Stimulated activated CD8-positive, alpha-beta memory T cell treated with anti-CD3 and anti-CD28 coated beads, Interleukin-15, amount 100 ng/mL, for 24 hours (primary cell): ENCODE measurements at places on chromosomes 6 and 20.

DNA sequence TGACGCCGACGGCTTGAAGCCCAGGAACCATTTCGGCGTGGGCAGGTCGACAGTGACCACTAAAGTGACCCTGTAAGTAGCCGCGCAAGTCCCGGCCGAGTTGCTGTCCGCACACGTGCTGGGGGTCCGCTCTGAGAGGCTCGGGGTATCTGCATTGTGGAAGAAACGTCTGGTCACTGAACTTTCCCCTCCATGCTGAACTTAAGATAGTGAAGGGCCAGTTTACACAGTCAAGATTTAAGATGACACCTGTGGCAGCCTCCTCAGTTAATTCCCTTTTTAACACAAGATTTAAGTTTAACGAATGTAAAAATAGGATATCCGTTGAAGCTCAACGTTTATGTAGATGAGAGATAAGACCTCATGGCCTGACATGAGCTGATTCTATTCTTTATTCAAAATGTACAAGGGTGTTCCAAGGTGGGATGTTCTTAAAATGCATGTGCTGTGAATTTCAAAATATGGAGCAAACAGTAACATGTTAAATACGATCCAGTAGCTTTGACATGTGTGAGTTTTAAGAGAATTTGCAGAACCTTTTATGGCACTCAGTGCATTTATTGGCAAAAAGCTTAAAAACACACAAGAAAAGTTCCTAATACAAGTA is 116.2 kb downstream of the RTN4IP1 start:
- DNase-seq: no peak

DNA sequence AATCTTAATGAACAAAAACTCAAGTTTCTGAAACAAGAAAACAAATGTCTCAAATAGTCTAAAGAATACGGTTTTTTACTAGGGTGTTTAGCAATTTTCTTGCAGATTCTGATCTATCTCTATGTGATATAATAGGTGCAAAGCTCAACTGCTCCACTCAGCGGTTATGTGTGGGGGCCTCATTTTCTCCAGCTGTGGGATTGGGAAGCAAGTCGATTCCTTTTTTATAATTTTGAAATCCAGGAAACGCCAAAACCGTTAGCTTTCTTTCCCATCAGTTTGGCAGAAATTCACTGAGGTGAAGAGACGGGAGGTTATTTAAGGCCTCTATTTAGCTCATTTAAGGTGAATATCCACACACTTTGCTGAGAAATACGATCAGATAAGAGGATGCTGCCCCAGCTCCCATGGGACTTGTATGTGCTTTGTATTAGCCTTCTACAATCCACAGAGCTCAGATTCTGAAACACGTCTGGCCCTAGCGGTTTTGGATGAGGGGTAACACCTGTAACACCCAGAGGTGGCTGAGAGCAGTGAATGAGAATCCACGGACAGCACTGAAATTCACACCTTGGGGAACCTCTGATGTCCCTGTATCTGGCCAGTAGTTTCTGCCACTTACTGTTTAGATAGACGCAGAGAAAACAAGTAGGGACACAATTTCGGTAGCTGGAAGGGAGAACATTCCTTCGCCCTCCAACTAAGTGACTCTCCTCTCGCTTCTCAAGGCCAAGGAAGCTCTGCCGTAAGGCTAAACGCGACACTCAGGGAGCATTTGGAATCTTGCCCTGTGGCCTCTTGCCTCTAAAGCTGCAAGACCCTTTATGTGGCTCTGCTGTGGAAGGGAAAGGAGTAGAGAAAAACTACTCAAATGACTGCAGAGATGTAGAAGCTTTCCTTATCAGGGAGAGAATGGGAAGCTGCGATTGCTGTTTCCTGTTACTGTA is 6.5 kb upstream of the BCAS4 start:
- no peak for DNase-seq

- DNase-seq: no peak
Observed at GRCh38 chr6:30876039-30876730, 8.1 kb upstream of the DDR1 start.

DNA sequence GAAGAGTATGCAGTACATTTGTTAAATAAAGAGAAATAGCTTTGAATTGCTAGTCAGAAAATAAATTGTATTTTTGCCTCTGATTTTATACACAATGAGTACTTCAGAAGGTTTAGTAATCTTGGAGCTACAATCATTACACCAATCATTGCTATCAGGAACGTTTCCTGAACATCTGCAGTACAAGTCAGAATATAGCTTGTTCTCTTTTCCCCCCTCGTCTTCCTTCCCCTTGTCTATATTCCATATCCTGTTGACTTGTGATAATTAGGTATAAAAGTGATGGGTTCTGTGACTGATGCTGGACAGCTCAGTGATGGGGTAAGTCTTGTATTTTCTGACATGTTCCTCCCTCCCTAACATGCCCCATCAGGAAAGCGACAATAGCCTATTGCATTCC is 94.0 kb downstream of the AHI1 start:
- DNase-seq: no peak

DNA sequence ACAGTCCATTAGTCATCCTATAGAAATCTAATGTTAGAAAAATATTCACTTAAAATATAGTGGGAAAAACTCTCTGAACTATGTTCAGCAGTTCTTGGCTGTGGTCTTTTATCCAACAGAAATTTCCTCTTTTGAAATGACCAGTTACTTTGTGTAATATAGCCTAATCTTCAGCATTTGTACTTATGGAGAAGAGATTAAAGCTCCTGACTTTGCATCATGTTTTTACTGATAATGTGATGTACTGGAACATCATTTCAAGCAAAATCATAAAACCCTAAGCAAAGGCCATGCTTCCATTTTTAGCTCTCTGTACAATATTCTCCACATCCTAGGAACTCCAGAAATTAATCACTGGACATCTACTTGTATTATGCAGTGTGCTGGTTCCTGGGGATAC is 430.8 kb upstream of the RUNX2 start:
- DNase-seq: no peak

DNA sequence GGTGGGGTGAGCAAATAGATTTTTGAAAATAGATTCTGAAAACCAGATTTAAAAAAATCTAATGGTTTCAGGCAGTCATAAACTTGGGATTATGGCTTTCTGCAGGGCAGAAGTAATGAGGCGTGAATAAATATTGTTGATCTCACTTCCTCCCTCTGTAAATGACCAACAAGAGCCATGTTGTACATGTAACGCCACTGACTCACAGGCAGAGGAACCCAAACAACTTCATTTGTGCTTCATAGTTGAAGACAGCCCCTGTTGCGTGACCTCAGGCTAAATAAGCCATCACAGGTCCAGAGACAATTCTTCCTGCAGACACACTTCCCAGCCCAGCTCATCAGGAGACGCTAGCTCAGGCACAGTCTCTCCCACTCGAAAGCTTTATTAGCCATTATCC is 59.1 kb upstream of the F13A1 start:
- no peak for DNase-seq

DNA sequence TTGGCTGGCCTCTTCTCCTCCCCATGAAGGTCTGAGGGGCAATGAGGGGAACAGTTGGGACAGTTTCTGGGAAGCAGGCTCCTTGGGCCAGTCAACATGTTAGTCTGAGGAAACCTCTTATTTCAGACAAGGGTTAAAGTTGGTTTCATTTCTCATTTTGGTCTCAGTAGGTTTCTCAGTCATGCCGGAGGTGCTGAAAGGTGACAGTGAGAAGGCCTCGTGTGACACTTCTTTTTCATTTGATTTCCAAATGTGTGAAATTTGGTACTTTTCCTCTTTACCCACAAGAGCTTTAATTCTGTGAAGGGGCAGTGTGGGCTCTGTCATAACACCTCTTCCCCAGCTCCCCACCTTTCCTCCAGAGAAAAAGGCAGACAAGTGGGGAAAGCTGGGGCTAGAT is 7.5 kb upstream of the GLP1R start:
- no peak for DNase-seq

GRCh38 chr6:124055963-124056362 is 252.3 kb downstream of the NKAIN2 start:
- no peak for DNase-seq

DNA sequence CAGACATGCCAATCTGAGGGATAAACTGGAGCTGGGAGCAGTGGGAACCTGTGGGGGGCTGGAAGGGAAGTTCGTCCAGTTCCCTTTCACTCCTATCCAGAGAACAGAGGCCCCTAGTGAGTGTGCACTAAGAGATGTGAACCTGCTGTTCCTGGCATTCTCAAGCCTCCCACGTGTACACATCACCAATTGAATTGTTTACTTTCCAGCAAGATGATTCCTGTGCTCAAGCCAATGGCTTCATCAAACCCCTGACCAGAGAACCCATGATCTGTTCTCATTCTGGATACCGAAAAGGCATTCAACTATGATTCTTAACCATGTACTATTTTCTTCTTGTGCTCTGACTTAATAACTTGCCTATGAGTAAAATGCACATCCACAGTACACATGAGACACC is 10.2 kb upstream of the SLC22A3 start:
- no peak for DNase-seq

DNA sequence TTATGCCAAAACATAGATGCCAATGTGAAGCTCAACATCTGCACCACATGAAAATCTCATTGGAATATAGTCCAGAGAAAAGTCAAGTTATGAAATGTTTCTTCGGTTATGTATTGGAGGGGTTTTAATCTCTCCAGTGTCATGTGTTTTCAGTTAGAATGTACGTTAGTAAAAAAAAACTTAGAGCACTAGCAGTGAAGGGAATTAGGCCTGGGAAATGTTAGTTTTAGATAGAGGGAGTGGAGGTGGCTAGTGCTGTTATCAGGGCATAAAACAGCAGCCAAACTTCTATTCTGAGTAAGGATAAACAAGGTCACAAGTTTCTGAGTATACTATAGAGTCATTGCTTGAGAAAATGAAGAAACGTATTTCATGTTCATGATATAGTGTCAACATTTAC is 42.9 kb downstream of the HDGFL1 start:
- DNase-seq: no peak

DNA sequence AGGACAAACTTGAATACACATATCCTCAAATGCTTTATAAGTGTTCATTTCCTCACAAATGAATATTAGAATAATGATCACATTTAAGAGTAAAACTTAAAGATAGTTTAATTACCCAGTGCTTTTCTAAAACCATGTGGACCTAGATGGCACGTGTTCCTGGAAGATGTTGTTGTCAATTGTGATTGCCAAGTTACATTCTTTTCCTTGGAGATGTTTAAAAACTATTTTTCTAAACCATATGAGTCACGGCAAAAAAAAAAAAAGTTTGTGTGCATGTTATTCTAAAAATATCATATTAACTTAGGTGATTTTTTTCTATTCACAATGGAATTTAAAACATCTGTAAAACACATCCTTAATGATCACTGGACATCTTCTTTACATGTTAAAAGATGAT is 51.1 kb downstream of the RCAN2 start:
- DNase-seq: no peak

- DNase-seq: no peak
Observed at GRCh38 chr6:74366634-74367033, 670.6 kb downstream of the CD109 start.

DNA sequence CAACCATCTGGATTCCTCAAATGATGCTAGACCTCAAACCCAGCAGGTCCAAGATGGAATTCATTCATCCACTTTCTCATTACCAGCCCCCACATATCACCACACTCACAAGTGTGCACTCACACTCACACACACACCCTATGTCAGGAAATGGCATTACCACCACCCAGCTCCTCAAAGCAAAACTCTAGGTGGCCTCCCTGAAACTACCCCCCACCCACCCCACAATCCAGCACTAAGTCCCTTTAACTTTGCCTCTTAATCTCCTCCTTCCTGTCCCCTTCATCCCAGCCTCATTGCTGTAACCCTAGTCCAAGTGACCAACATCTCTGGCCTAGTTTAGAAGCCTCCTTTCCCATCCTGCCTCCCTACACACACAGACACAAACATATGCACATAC is 109.4 kb downstream of the TNFAIP3 start:
- DNase-seq: no peak

- DNase-seq: no peak
Observed at GRCh38 chr20:9515214-9515585, 810 bp downstream of the LAMP5 start.

DNA sequence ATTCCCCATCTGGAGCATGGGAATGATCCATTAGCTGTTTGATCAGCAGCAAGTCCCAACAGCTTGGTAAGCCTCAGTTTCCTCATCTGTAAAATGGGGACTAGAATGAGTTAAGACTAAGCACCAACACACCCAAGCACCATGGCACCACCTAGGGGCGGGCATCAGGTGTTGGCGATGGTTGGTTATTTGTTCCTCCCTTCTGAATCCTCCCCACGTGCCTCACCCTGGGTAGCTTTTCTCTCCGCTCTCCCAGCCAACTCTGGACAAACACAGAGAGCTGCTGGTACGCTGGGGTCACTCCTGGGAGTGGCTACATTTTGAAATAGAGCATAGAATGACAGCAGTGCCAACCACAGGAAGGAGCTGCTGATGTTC is 13.3 kb upstream of the ITPR3 start:
- DNase-seq: no peak

- DNase-seq: no peak
Observed at GRCh38 chr6:118746145-118746824, 94.9 kb upstream of the CEP85L start.

DNA sequence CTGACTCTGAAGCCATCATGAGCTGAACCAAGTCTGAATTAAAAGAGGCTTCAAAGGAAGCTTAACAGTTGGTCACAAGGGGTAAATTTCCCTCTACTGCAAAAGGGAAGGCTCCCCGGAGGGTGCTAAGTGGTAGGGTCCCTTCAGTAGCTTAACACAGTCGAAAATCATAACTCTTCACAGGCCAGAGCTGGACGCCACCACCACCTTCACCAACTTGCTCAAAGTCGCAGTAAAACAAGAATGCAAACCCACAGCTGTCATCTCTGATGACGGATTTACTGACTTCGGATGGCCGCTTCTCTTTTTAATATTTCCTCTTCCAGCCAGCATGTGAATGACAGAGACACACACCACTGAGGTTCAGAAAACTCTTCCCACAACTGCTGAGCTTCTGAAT is 144.7 kb upstream of the FBXL4 start:
- no peak for DNase-seq

DNA sequence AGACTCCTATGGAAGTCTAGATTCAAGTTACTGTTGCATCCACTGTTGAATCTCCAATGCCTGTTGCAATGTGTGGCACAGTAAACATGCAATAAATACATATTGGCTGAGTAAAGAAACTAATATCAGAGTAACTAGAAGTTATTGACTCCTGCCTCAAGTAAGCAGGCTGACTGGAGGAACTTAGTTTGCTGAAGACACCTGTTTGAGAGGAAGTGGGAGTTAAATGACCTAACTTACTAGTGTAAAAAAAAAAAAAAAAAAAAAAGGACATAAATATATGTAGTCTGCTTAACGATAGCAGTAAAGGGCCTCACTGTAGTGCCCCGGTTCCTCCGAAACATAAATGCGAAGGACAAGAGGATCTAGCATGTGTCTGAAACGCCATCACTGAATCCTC is 249.8 kb upstream of the PRDM1 start:
- DNase-seq: no peak

DNA sequence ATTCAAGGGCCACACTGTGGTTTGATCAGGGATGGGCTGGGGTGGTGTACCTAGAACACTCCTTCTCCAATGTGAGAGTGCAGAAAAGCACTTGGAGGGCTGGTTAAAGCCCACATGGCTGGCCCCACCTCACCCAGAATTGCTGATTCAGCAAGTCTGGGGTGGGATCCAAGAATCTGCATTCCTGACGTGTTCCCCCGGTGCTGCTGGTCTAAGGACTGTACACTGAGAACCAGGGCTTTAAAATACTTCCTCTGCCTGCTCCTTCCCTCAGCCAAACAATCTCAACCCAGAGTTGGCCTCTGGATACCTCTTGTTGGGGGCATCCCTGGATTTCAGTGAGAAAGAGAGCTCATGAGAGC is 13.4 kb upstream of the OCSTAMP start:
- DNase-seq: no peak
